ENCODE measurements at places on chromosomes 12 and 14.

GRCh38 chr14:58701604-58702003 is 63.8 kb downstream of the DACT1 start:
- no peak for DNase-seq

- no peak for DNase-seq
Measured at GRCh38 chr12:34348836-34349672, 326.8 kb downstream of the ALG10 start.

DNA sequence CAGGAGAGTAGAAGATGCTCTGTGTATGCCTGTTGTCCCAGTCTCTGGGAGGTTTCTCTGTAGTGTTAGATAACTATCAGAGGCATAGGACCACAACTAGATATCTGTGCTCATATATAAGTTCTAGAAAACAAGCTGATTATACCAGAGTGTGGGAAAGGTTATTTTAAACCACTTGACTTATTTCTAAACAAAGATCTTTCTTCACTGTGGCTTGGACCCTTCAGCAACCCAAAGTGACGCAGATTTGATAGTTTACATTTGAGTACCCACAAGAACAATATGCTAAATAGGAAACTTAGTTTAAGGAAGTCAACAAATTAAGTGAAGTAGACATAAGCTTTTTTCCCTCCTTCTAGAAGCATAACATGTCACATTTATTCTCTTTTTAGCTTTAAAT is 41.3 kb downstream of the RIC8B start:
- no peak for DNase-seq

DNA sequence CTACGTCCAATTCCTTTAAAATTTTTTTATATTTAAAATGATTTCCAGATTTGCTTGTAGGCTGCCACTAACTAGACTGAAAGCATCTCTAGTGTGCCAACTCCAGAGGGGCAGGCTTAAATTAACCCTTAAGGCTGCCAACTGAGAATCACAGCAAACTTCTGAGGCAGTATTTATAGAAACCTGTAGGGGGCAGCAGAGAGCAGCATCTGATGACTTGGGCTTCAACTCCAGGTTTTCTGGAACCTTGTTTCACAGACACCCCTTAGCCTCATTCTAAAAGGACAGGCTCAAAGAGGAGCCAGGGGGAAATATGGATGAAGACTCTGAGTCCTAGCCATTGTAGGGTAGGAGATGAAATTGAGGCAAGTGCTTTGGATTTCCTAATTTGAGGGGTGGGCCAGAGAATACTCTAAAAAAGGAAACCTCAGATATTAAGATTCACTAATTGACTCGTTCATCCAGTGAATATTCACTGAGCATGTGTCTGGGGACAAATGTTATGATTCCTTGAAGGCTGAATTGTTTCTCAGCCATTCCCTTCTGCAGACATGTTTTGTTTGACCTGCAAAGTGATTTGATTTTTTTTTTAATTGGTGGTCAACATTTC is 63.3 kb upstream of the HSPB8 start:
- DNase-seq: no peak

- DNase-seq: no peak
Measured at GRCh38 chr14:101405171-101405883, 156.0 kb upstream of the DIO3 start.

- no peak for DNase-seq
Measured at GRCh38 chr12:102475355-102475754, 5.0 kb downstream of the IGF1 start.

DNA sequence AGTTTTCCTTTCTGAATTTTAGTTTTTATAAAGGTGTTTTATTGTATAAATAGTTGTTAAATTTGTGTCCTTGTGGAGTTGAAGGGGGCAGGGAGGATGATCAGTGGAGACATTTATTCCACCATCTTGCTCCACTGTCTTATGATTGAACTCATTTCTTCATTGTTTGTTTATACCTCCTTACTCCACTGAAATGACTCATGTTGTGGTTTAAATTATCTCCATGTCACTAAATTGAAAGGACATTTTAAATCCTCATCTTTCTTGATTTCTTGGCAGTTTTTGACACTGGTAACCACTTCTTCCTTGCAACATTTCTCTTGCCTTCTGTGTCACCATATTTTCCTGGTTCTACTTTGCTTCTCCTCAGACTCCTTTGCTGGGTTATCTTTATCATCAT is 23.6 kb upstream of the FERMT2 start:
- no peak for DNase-seq

Data from GM04503 (cell line).